ENCODE measurements at places on chromosomes 1 and 21. TPM values are rescaled to one million over a fixed set of nuclear protein-coding genes. Genes with fewer than 3 reads are reported as not detected.

- no peak overlapping the region for H3K4me3 ChIP-seq
- H3K36me3 ChIP-seq = no peaks in the 10 kb centered on the region
- no peak for DNase-seq
These were observed 15.1 kb upstream of the TENT5B start for GRCh38 chr1:27027575-27028250.

WNT2B gene
- total RNA-seq = 1.2 TPM

DNA sequence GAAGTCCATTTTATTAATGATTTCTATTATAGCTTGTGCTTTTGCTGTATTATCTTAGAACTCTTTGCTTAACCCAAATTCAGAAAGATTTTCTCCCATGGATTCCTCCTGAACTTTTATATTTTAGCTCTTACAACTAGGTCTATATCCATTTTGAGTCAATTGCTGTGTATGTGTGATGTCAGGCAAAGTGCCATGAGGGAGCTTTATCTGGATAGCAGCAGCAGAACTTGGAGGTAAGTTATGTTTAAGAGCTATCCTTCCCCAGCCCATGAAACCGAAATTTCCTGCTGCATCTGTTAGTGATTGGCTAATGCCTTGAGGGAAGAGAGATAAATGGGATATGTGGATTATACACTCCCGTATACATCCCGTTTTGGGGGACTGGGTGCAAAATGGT lies 29.9 kb downstream of the ADAM30 start:
- no peak overlapping the region for H3K4me3 ChIP-seq

- H3K4me1 ChIP-seq = no peaks in the 10 kb centered on the region
- no peak overlapping the region for H3K27ac ChIP-seq
- peak; percentile 52 for DNase-seq
- peaks cover 54% of the 10 kb centered on the region for H3K27me3 ChIP-seq
These were observed 31.1 kb upstream of the PEX10 start for GRCh38 chr1:2443277-2444137.

GRCh38 chr1:248243204-248243603 lies 12.0 kb downstream of the OR2M4 start:
- H3K4me3 ChIP-seq = no peak overlapping the region
- no peaks in the 10 kb centered on the region for H3K4me1 ChIP-seq
- no peak for DNase-seq
- H3K36me3 ChIP-seq = no peaks in the 10 kb centered on the region

GRCh38 chr1:228147151-228147693 lies 2.5 kb upstream of the GJC2 start:
- no peaks in the 10 kb centered on the region for H3K36me3 ChIP-seq
- H3K4me3 ChIP-seq = no peak overlapping the region
- H3K27me3 ChIP-seq = no peaks in the 10 kb centered on the region
- no peaks in the 10 kb centered on the region for H3K4me1 ChIP-seq

DNA sequence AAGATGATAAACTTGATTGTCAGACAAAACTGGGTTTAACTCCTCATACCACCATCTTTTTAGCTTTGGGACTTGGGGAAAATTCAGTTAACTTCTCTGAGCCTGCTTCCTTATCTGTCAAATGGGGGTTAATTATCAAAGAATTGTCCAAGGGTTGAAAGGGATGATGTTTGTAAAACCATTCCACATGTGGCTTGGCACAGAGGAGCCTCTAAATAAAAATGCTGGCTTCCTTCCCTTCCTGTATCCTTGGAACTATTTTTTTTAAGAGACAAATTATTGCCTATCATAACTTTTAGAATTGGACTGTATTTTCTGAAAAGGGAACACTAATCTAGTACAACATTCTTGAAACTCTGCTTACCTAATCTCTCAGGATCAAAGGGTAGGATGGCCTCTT lies 143.4 kb upstream of the USP24 start:
- H3K36me3 ChIP-seq = no peaks in the 10 kb centered on the region
- DNase-seq = no peak
- no peaks in the 10 kb centered on the region for H3K4me1 ChIP-seq
- no peaks in the 10 kb centered on the region for H3K27me3 ChIP-seq
- H3K4me3 ChIP-seq = no peak overlapping the region

GRCh38 chr21:21547368-21547953 lies 549.3 kb downstream of the NCAM2 start:
- H3K4me3 ChIP-seq = no peak overlapping the region
- H3K4me1 ChIP-seq = no peaks in the 10 kb centered on the region
- H3K27ac ChIP-seq = no peak overlapping the region
- DNase-seq = peak; percentile 32

ZBTB8B gene
- 1.8 TPM for total RNA-seq

ATP6V1G3 gene
- total RNA-seq = not detected

GRCh38 chr1:40922969-40923368 lies 56.5 kb upstream of the CTPS1 start:
- H3K27ac ChIP-seq = no peak overlapping the region
- DNase-seq = peak; percentile 13
- H3K27me3 ChIP-seq = no peaks in the 10 kb centered on the region
- no peak overlapping the region for H3K4me3 ChIP-seq
- H3K4me1 ChIP-seq = no peaks in the 10 kb centered on the region
- H3K36me3 ChIP-seq = no peaks in the 10 kb centered on the region

- DNase-seq = no peak
- no peaks in the 10 kb centered on the region for H3K4me1 ChIP-seq
- H3K36me3 ChIP-seq = no peaks in the 10 kb centered on the region
- no peak overlapping the region for H3K4me3 ChIP-seq
- H3K27me3 ChIP-seq = no peaks in the 10 kb centered on the region
These were observed 48.2 kb downstream of the HHAT start for GRCh38 chr1:210376836-210377372.

HMGN1 gene
- total RNA-seq = 375 TPM

GRCh38 chr21:25385341-25385740 lies 221.9 kb downstream of the MRPL39 start:
- H3K4me1 ChIP-seq = no peaks in the 10 kb centered on the region
- H3K4me3 ChIP-seq = no peak overlapping the region
- DNase-seq = no peak
- no peaks in the 10 kb centered on the region for H3K27me3 ChIP-seq
